ENCODE measurements at places on chromosomes 6 and 20.

DNA sequence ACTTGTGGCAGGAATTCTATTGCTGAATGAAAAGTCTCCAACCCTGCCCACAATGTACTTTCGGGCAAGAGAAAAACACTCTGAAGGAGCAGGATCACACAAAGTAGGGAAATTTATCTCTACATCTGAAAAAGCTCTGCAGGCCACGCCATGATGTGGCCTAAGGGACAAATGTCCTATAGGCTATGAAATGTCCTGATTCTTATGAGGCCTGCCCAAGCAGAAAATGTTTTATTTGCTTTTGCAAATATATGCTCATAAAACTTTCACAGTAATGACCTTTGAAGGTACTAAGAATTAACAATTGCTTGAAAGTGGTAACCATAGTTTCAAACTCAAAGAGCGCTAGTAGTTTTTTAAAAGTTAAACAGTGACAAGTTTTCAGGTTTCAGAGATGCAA is 31.0 kb downstream of the SYCP2 start:
- no peak for DNase-seq

DNA sequence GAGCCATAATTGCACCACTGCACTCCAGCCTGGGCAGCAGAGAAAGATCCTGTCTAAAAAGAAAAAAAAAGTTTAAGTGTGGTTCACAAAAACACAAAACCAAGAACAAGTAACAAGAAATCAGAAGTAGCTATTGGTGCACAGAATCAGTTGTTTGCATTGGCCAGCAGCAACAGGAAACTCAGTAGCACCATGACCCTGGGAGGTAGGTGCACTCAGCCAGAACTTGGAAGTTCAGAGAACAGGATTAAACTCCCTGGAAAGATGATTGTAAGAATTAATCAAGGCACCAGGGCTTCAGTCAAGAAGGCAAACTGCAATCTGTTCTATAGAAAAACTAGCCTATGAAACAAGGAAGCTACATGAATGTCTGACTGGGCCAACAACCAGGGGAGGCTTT is 267.9 kb downstream of the COL12A1 start:
- no peak for DNase-seq

DNA sequence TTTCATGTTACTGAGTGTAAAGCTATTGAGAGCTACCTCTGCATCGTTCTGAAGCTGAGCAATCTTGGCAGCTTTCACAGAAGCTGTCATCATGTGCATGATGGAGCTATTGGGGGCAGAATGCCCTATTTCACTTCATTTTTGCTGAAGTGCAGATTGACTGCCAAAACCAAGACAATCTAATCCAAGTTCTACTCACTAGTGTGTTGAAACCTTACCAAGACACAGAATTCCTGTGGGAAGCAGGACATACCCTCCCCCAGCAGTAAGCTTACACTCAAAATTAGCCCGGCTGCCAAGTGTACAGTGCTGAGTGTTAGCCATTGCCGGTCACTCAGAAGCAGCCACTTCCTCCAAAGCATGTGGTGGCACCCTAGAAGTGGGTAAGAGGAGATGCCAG is 177.3 kb upstream of the TENT5A start:
- no peak for DNase-seq

DNA sequence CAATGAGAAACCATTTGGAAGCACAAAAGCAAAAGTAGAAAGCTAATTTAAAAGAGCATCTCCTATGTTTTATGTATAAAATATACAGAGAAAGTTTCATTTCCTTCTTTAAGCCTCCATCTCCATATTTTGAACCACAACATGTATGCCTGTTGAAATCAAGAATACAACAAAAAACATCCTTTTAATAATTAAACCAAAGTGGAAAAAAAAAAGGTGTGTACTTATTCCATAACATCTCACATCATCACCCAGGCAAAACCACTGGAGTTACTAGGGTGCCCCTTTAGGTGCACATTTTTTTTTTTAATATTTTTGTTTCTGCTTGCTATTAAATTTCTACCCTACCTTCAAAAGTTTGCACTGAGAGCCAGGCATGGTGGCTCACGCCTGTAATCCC is 43.0 kb downstream of the EDN1 start:
- no peak for DNase-seq

- DNase-seq, result no peak
These were observed 8.7 kb upstream of the HLA-E start for GRCh38 chr6:30480536-30481156.

DNA sequence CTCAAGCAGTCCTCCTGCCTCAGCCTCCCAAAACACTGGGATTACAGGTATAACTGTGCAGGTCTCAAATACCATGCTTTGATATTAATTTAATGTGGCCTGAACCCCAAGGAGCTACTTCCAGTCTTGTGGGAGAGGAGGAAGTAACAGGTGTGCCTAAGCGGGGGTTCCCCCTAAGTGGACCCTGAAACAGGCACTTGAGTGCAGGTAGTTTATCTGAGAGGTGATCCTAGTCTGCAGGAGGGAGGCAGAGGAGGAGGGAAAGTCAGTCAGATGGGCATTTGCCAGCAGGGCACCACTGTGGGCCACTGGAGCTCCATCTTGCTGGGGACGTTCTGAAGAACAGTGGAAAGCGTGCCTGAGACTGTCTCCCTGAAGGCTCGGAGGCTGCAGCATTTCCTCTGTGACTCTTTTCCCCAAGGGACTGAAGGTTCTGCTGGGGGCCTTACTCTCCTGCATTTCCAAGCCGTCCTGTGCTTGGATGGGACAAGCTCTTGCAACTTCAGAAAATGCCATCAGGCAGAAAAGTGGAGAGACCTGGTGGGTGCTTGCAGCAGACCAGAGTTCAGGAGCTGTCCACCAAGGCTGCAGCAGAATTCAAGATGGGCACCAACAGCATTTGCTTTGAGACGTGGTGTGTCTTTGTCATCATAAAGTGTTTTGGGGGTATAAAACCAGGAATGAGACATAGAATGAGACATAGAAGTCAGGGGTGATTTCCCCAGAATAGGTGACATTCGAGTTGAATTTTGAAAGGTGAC is 4.6 kb upstream of the DLGAP4 start:
- DNase-seq, result no peak

DNA sequence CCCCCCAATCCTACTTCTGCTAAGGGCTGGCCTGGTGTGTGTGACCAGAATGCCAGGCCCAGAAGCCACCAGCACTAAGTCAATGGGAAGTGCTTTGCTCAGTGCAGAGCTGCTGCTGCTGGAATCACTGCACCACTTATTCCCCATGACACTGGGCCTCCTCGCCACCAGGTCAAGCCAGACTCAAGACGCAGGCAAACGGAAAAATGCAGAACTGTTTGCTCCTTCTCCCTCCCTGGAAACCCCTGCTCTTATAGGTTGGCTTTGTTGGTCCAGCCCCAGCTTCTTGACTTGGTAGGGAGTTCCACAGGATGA is 121.9 kb downstream of the PHACTR3 start:
- DNase-seq, result no peak

GRCh38 chr6:78500299-78501089 is 366.9 kb upstream of the IRAK1BP1 start:
- no peak for DNase-seq

DNA sequence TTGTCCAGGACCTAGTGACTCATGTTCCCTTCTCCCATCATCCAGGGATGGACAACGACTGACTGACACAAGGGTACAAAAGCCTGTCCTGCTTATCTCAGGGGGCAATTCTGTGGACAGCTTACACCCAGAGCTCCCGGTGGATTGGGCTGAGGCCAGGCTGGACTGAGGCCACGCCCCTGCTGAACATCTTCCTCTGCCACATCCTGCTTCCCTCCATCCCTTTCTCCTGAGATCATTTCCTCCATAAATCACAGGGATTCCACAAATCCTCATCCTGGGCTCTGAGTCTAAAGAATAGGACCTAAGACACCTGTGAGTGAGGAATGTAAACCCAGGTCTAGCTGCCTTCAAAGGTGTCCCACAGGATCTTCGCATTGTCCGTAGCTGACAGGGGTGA is 30.4 kb upstream of the RNF24 start:
- no peak for DNase-seq

GRCh38 chr6:45880676-45881075 is 135.0 kb downstream of the CLIC5 start:
- DNase-seq, result no peak
